Coronary artery (tissue), 2 donors: ENCODE measurements at places on chromosomes 2 and 18.

- DNase-seq: no peak
Observed at GRCh38 chr2:196914867-196915460, 11.5 kb downstream of the PGAP1 start.

DNA sequence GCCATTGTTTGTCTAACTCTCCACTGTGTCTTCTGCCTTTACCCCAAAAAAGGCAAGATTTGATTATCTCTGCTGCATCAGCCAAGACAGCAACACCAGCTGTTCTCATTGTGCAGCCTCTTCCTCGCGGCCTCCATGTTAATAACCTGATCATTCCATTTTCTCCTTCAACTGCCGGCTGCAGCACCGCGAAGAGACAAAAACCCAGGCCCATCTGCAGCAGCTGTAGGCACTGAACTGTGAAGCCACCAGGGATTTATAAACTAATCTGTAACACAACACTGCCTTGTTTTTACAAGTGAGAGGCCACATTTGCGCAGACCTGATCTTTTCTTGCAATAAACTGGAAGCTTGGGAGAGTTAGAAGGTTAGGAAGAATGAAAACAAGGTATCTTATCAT is 147.8 kb downstream of the SATB2 start:
- DNase-seq: no peak

DNA sequence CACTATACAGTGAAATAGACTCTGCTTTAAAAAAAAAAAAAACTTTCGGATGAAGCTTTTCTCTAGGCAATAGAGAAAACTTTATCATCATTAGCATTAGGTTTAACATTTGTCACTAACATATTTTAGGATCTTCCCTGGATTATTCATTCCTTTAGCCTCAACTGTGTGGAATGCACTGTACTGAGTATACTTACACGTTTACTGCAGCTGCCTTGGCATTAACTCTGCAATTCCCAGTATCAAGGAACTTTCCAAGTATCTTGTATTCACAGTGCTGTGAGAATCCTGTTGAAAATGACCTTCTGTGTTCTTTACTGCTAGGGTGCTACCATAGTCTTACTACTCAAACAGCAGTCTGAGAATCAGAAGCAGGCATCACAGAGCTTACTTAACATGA is 328.2 kb upstream of the COL3A1 start:
- DNase-seq: no peak

GRCh38 chr18:29251681-29252080 is 1074.8 kb upstream of the CDH2 start:
- no peak for DNase-seq

- no peak for DNase-seq
Observed at GRCh38 chr2:218857371-218858137, 2.1 kb upstream of the WNT6 start.

- peak; percentile 59 for DNase-seq
Observed at GRCh38 chr18:76972241-76972640, 149.9 kb downstream of the ZNF236 start.
